ENCODE measurements at places on chromosomes 13 and 19. TPM values are rescaled to one million over a fixed set of nuclear protein-coding genes. Genes with fewer than 3 reads are reported as not detected.

Gene BEST2
- not detected for total RNA-seq

Gene KIR3DL1
- total RNA-seq = not detected

Gene MBD3L3
- total RNA-seq = not detected

Gene VN1R2
- not detected for total RNA-seq

Gene NDUFA13
- 131 TPM for total RNA-seq

Gene LINGO3
- not detected for total RNA-seq

Gene U2AF1L4
- 30.6 TPM for total RNA-seq

Gene ACP5
- 54.4 TPM for total RNA-seq

Gene SYCN
- not detected for total RNA-seq

Gene LHB
- not detected for total RNA-seq

Gene FPR3
- 4.4 TPM for total RNA-seq

Gene LGALS13
- total RNA-seq = not detected

Gene ZNF837
- 2.8 TPM for total RNA-seq

Gene C19orf44
- 12.2 TPM for total RNA-seq

Gene ZNF584
- total RNA-seq = 21.4 TPM

Gene PSG1
- not detected for total RNA-seq

Gene MYO9B
- 56.3 TPM for total RNA-seq

Data from ovary (tissue), 10 donors.